ENCODE measurements at places on chromosomes 6 and 20. TPM values are rescaled to one million over a fixed set of nuclear protein-coding genes. Genes with fewer than 3 reads are reported as not detected.

DNA sequence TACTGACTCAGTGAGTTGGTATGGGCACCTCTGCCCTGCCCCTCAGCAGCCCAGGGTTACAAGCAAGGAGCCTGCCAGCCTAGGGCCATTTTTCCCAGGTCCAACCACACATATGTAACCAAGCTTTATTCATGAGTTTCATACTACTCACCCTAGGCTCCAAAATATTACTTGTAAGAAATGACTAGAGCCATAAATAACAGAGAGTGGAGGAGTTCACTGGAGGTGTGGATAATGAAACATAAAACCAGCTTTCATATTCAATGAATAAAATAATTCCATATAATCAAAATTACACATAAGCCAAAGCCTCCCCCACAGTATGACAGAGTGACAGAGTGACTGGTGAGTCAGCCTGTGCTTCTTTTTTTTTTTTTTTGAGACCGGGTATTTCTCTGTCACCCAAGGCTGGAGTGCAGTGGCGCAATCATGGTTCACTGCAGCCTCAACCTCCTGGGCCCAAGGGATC is 229.8 kb upstream of the SASH1 start:
- H3K27me3 ChIP-seq, result no peaks in the 10 kb centered on the region
- no peak overlapping the region for H3K27ac ChIP-seq
- no peak overlapping the region for H3K4me3 ChIP-seq
- no peaks in the 10 kb centered on the region for H3K4me1 ChIP-seq
- no peak for DNase-seq

- H3K27me3 ChIP-seq, result peaks cover 20% of the 10 kb centered on the region
- H3K27ac ChIP-seq, result no peak overlapping the region
- H3K4me1 ChIP-seq, result no peaks in the 10 kb centered on the region
- H3K4me3 ChIP-seq, result no peak overlapping the region
- DNase-seq, result no peak
- H3K36me3 ChIP-seq, result no peaks in the 10 kb centered on the region
These were observed 129.0 kb upstream of the TNFAIP3 start for GRCh38 chr6:137737836-137738596.

- H3K27ac ChIP-seq, result no peak overlapping the region
- no peaks in the 10 kb centered on the region for H3K27me3 ChIP-seq
- no peak overlapping the region for H3K4me3 ChIP-seq
- no peaks in the 10 kb centered on the region for H3K36me3 ChIP-seq
These were observed 595.6 kb upstream of the AGPAT4 start for GRCh38 chr6:161869491-161869890.

Gene CPNE5
- 0.47 TPM for total RNA-seq

Gene SLC22A2
- not detected for total RNA-seq

Gene OPN5
- total RNA-seq, result not detected

GRCh38 chr6:119234457-119234856 is 115.1 kb downstream of the MAN1A1 start:
- no peak overlapping the region for H3K27ac ChIP-seq
- no peak for DNase-seq
- no peaks in the 10 kb centered on the region for H3K27me3 ChIP-seq
- no peak overlapping the region for H3K4me3 ChIP-seq

GRCh38 chr20:63180569-63181185 is 35.3 kb downstream of the YTHDF1 start:
- peaks cover 24% of the 10 kb centered on the region for H3K4me1 ChIP-seq
- H3K27ac ChIP-seq, result no peak overlapping the region
- H3K36me3 ChIP-seq, result no peaks in the 10 kb centered on the region
- H3K4me3 ChIP-seq, result no peak overlapping the region
- no peak for DNase-seq
- peaks cover 14% of the 10 kb centered on the region for H3K27me3 ChIP-seq

- peaks cover 48% of the 10 kb centered on the region for H3K27me3 ChIP-seq
- H3K27ac ChIP-seq, result no peak overlapping the region
- DNase-seq, result no peak
These were observed 231.2 kb downstream of the ANKRD60 start for GRCh38 chr20:57996936-57997890.

GRCh38 chr6:9933677-9934076 is 481.2 kb downstream of the TFAP2A start:
- no peak overlapping the region for H3K4me3 ChIP-seq
- H3K27ac ChIP-seq, result no peak overlapping the region
- H3K4me1 ChIP-seq, result no peaks in the 10 kb centered on the region
- no peak for DNase-seq
- H3K27me3 ChIP-seq, result no peaks in the 10 kb centered on the region

- H3K27me3 ChIP-seq, result peaks cover 44% of the 10 kb centered on the region
- no peaks in the 10 kb centered on the region for H3K36me3 ChIP-seq
These were observed 75.1 kb upstream of the BHLHE23 start for GRCh38 chr20:63081831-63082230.

Gene C6orf52
- 10.5 TPM for total RNA-seq

Gene BPIFB1
- total RNA-seq, result not detected

DNA sequence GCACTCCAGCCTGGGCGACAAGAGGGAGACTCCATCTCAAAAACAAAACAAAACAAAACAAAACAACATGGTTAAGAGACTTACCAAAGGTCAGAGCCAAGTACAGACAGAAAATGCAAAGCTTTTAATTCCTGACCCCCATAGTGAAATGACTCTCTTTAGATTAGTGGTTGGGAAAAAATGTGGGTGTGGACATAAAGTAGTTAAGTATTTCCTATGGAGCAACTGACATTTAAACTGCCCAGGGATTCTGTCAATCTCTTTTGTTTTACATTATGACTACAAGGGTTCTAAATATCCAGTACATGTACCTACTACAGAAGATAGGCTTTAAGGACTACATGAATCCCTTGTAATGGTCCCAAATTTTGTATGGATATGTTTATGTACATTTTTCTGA is 75.1 kb downstream of the IRAK1BP1 start:
- H3K36me3 ChIP-seq, result peaks cover 81% of the 10 kb centered on the region
- no peak for DNase-seq
- H3K4me3 ChIP-seq, result no peak overlapping the region

GRCh38 chr20:44271915-44272663 is 25.0 kb downstream of the GDAP1L1 start:
- no peaks in the 10 kb centered on the region for H3K4me1 ChIP-seq
- peak; percentile 20 for DNase-seq
- no peak overlapping the region for H3K27ac ChIP-seq

Gene BACH2
- 2.0 TPM for total RNA-seq

DNA sequence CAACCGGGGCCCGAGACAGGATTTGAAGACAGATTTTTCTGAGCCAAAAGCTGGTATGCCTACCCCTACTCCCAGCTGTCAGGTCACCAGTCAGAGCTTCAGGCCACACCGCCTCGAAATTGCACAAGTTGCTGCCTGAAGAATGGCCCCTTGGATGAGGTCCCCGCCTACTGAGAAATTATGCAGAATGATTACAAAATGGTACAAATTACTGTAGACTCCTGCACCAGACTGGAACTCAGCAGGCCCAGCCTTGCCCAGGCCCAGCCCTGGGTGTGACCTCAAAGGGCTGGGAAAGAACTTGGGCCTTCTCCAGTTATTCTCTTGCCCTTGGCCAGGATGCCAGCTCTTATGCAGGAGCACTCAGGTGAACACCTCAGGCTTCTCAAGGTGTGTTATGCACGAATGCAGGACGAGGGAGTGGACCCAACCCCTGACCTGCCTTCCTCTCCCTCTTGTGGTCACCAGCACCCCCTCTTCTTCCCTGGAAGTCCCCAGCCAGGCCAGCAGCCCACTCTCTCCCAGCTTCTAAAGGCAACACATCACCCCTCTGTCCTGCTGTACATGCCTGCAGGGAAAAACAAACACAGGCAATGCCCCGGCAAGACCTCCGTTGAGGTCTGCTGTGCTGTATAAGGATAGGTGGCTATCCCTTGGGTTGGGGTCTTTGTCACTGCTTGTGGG is 88.7 kb upstream of the NAA20 start:
- no peak overlapping the region for H3K4me3 ChIP-seq
- H3K27ac ChIP-seq, result no peak overlapping the region
- no peaks in the 10 kb centered on the region for H3K4me1 ChIP-seq
- no peaks in the 10 kb centered on the region for H3K27me3 ChIP-seq
- no peak for DNase-seq

- DNase-seq, result no peak
- no peak overlapping the region for H3K27ac ChIP-seq
- no peak overlapping the region for H3K4me3 ChIP-seq
- no peaks in the 10 kb centered on the region for H3K4me1 ChIP-seq
These were observed 82.4 kb downstream of the MAP3K4 start for GRCh38 chr6:161073930-161074329.

DNA sequence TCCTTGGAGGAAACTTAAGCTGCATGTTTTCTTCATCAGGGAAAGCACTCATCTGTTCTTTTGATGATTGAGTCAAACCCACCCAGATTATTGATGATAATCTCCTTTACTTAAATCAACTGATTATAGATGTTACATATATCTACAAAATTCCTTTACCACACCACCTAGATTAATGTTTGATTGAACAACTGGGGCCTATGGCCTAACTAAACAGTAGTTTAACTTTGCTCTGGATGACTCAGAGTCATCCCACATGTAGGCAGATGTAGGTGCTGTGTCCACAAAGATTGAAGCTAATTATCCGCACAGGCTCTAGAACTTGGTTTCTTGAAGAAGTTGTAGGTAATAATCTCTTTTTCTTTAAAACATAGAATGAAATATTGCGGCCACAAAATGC is 42.2 kb downstream of the PKIB start:
- no peak overlapping the region for H3K4me3 ChIP-seq
- H3K4me1 ChIP-seq, result no peaks in the 10 kb centered on the region
- H3K27ac ChIP-seq, result no peak overlapping the region
- no peak for DNase-seq
- H3K36me3 ChIP-seq, result no peaks in the 10 kb centered on the region
- H3K27me3 ChIP-seq, result no peaks in the 10 kb centered on the region

DNA sequence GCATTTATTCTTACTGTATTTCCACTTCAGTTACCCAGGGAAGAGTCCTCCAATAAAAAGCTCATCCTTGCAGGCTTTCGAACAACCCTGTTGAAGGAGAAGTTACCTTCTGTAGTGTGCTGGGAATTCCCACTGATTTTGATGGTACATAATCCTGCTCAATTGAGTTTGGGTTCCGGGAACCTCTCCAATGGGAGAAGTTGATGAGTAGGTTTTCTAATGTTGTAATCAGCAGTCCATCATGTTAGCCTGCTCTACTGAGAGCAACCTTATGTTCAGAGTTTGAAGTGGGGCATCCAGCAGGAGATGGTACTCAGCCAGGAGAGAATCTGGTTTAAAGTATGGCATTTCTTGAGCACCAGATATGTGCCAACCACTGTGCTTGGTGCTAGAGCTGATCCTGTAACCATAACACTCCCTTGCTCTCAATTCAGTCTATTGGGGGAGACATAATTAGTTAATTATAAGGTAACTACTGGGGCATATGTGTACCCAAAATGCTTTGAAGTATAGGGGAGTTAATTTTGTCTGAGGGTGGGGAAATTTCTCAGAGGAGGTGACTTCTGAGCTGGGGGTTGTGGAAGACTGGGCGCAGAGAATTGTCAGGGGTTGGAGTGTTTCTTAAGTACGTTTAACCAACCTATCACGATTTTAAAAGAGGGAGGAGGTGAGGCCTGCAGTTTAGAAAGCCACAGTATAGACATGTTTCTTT is 2.1 kb downstream of the TOP1 start:
- H3K4me1 ChIP-seq, result peaks cover 38% of the 10 kb centered on the region
- peak overlapping the region; percentile 90 for H3K4me3 ChIP-seq
- peaks cover 34% of the 10 kb centered on the region for H3K36me3 ChIP-seq

DNA sequence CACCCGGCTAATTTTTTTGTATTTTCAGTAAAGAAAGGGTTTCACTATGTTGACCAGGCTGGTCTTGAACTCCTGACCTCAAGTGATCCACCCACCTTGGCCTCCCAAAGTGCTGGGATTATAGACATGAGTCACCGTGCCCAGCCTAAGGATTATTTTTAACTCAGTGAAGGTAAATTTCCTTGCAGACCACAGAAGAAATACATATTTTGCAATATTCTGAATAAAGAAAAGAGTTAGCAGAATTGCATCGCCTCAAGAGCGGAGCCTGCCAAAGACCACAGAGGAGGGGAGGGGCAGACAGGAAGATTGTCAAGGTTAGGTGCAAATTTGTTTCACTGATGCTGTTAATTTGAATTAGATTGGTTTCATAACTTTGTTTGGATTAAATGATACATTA is 47.4 kb downstream of the SOD2 start:
- H3K27ac ChIP-seq, result no peak overlapping the region
- no peak overlapping the region for H3K4me3 ChIP-seq
- no peaks in the 10 kb centered on the region for H3K4me1 ChIP-seq
- no peak for DNase-seq
- H3K27me3 ChIP-seq, result no peaks in the 10 kb centered on the region

Measured in K562 (cell line).